ENCODE measurements at places on chromosomes 1 and 21.
A peak's percentile ranks its signal among the peaks of the same experiment; 100 is the strongest.

- DNase-seq, result no peak
Measured at GRCh38 chr1:175555266-175555665, 188.1 kb downstream of the TNR start.

DNA sequence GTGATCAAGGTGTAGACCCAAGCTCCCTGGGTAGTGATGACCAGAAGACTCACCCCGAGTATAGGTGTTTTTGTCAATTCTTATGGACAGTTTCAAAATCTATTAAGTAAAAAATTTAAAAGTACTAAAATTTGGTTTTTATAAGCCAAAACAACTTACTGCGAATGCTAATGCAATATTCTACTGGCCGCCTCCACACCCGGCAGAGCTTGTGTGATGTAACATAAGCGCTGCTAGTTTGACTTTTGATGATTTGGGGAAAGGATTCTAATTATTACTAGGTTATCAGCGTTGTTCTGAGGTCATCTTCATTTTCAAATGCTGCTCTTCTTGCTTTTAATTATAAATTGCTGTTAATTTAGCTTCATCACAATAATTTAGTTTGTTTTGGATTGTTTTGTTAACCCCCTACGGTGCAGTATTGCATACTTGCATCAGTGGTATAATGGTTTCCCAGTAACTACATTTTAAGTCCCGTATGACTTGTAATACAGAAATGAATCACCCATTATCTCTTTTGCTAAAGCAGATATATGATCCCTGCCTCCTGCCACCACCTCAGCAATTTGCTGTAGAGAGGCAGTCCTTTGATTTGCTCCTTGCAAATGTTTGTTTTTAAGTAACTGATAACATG, 178.0 kb downstream of the SDCCAG8 start:
- DNase-seq, result no peak

- DNase-seq, result no peak
Measured at GRCh38 chr1:155250246-155250632, 5.0 kb downstream of the ENTREP3 start.

GRCh38 chr21:39005502-39005787, 177.8 kb downstream of the PSMG1 start:
- no peak for DNase-seq

DNA sequence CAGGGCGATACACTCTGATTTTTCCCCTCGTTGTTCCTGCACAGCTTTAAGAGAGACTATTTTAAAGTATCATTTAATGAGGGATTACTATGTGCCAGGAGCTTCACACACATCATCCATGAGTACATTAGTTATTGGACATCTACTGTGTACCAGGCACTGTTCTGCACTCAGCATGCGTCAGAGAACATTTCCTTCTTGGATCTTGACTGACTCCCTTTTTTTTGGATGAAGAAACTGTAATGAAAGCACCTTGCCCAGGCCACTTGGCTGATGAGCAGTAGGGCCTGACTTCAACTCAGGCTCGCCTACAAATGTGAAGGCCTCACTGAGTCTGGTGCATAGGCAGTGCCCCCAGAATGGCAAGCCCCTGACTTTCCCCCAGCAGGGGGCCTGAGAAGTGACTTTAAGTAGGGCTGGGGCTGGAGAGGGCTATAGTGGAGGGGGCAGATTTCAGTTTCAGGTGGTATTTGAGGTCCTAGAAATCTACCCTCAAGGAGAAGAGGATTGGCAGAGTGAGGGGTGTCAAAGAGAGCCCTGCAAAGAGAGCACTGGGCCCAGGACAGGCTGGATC, 50.0 kb downstream of the PTPRU start:
- no peak for DNase-seq

GRCh38 chr21:45093035-45093532, 18.7 kb downstream of the ADARB1 start:
- DNase-seq, result no peak

- DNase-seq, result no peak
Measured at GRCh38 chr21:33848249-33848953, 67.2 kb downstream of the ATP5PO start.

GRCh38 chr1:84541679-84542078, 32.6 kb downstream of the CTBS start:
- no peak for DNase-seq

DNA sequence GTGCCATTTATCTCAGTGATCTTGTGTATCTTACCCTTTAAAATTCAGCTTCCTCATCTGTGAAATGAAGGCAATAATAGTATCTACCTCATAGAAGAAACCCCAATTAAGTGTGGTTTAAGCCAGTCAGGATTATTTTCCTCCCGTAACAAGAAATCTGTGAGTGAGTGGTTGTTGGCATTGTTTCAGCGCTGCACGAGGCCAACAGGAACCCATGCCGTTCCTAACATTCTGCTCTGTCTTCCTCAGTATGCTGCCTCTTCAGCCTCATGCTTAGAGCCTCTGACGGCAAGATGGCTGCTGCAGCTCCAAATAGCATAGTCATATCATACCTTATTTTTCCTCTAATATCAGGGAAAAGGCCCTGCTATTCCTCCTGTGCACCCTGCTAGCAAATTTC, 289.7 kb downstream of the TM2D1 start:
- DNase-seq, result no peak

GRCh38 chr1:172654535-172654934, 4.4 kb upstream of the FASLG start:
- peak; percentile 18 for DNase-seq

DNA sequence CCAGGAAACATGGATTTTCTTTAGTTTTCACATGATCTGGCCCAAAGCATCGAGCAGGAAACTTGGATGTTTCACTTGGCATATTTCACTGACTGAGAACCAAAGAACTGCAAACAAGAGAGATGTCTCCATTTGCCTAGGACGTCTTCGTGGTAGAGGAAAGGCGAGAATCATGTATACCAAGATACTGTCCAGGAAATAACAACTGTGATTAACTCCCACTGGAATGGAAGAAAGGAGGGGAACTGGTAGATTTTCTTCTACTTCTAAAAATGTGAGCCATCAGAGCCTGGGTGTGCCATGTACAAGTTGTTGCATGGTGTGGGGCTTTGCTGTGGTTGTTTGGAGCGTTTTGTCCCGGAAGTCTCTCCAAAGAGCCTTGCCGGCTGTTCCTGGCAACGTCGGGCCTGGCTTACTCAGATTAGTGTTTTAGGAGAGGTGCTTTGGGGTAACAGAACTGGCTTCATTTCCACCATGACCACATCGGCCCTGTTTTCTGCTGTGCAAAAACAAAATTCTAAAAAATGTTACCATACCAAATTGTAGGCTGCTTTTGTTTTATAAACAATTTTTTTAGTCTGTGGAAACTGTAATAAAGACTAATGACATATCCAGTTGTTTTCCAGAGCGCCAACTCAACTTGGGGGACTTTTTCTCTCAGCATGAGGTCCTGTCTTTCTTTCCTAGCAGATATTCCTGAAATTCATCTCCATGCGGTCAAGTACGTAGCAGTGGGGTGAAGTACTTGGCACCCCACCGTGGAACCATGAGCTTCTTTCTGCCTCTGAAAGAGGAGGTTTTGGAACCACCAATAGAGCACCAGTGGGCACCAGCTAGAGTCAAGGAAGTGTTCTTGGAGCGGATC, 118.3 kb downstream of the TM2D1 start:
- DNase-seq, result no peak

GRCh38 chr1:212760126-212760823, 31.3 kb downstream of the NSL1 start:
- DNase-seq, result no peak

- DNase-seq, result no peak
Measured at GRCh38 chr1:177571485-177572076, 398.3 kb downstream of the SEC16B start.

- DNase-seq, result no peak
Measured at GRCh38 chr1:241717975-241718374, 65.9 kb downstream of the WDR64 start.

DNA sequence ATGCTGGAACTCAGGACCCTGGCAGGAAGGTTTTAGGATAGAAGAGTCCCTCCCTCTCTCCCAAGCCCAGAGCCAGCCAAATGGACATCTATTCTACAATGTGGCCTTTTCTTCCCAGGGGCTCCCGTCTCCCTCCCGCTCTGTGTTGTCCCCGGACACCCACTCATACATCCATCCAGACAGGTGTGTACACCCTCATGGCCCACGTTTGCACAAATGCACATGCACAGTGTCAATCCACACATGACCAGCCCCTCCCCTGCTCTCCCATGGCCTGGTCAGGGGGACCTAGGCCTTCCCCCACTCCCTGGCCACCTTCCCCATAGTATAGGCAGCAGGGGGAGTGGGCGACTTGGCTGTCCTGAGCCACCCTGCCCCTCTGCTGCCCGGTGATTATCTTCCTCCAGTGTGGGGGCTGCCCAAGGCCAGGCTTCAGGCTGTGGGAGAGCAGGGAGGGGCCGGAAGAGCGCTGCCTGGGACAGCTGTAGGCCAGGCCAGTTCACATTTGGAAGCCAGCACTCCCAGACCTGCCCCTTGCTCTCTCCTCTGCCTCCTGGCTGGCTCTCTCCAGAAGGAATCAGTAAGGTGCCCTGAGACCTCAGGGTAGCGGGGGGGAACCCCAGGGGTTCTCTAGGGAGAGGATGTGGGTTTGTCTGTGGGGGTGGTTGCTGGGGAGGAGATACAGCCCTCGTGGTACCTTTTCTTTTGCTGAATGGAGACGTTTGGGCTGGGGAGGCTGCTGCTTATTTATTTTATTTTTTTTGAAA, 4.1 kb upstream of the PTPN7 start:
- DNase-seq, result no peak

DNA sequence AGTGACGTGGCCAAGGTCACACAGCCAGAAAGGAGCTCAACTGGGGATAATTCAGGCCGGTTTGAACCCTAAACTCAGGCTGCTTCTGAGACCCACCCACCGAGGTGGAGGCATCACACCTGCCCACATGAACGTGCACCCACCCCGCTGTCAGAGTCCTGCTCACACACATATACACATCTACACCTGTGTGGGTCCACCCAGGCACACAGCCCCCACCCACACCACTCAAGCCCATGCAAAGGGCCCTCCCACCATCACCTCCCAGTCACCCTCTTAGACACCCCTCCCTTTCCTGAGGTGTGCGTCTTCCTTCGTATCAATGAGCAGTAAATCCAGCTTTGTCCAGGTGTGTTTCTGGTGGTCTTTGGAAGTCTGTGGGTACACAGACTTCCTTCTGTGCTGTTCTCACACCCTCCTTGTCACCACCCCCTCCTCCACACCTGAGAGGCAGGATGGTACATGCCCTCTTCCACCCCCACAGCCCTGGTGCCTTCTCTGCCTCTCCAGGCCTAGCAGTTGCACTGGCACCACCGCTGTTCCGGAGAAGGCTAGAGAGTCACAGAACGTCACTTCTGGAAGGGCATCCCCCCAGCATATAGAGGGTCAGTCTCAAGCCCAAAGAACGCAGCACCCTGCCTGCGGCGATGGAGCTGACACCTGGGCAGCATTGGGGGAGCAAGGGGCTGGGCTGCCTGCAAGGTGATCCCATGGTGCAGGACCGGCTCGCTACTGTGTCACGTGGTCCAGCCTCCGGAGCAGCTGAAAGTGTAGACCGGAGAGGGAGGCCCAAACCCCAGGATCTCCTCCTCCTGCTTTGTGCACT, 18.9 kb upstream of the FAM131C start:
- DNase-seq, result no peak

- no peak for DNase-seq
Measured at GRCh38 chr1:45563843-45564242, 13.2 kb downstream of the AKR1A1 start.

DNA sequence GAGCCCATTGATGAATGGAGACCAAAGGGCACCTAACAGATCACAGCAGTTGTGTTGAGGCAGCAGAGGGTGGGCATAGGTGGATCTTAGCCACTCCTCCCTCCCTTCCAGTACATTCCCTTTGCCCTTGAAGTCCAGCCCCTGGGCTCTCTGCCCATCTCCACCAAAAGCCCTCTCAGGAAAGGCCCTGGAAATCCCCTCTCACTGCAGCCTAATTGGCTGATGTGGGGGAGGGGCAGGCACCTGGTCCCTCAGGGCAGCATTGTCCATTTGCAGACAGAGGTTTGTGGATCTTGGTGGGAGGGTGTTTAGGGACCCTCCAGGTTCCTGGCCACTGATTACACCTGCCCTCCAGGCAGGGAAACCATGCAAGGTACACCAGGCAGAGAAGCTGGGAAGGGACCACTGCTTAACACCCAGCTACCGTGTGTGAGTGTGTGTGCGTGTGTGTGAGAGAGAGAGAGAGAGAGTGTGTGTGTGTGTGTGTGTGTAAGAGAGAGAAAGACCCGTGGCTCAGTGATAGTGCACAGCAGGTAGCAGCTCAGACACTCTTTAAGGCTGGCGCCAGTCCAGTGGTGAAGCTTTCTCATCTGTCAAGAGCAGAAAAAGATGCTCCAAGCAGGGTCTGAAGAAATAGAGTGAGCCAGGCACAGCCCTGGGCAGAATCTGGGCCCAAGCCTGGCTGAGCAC, 71.1 kb downstream of the MATN1 start:
- DNase-seq, result no peak

- DNase-seq, result no peak
Measured at GRCh38 chr1:2091611-2092604, 41.7 kb downstream of the PRKCZ start.

DNA sequence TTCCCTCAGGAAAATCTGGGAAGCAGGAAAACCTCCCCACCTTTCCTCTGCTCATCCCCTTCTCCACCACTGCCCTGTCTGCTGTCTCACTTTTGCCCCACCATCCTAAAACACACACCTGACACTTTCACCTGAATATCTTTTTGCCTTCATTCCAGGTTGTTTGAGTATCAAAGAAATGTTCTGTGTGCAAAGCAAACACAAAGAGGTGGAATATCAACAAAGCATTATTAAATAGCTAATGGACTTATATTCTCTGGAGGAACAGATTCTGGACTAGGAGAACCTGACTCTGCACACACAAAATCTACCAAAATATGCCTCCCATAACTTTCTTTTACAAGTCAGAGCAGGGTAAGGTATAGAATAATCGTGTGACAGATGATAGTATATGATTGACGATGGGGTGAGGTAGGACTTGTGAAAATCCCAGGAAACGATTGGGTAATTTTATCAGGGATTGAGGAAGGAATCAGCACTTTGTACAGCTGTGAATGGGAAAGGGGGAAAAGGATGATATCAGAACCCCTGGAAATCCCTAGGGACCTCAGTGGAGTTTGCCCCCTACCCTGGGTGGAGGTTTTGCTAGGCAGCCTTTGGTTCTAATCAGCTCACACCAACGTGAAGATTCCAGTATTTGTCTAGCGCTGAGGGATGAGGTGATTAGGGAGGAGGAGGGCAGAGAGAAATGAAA, 87.7 kb downstream of the PROX1 start:
- DNase-seq, result no peak

DNA sequence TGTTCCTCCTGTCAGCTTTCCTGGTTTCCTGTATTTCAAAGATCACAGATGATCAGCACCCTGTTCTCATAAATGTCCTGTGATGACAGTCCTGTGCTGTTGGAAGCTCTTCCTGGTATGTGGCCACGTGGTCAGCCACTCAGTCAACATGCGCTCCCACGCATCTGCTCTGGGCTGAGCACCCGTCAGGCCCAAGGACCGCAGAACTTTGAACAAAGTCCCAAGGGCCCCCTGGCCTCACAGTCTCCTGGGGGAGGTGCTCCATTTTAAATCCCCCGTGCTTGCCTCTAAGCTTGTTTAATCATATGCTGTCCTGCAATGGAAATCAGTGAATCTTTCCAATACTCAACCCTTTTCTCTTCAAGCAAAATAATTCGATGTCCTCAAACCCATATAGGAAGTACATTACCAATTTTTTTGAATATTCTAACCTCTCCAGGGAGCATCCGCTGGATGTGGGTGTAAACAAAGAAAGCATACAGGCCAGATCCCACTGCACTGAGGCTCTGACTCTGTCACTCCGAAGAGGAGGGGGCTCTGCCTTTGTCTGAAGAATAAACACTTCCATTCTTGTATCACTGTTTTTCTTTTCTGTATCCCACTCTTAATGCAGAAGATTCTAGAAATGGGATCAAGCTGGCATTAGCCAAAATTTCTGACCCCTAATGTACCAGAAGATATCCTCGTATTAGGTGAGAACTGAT, 250.3 kb downstream of the SDCCAG8 start:
- no peak for DNase-seq

GRCh38 chr1:208513799-208514198, 269.6 kb upstream of the PLXNA2 start:
- DNase-seq, result no peak

Data from amniotic stem cell (primary cell).